MM.1S (cell line): ENCODE measurements at places on chromosomes 7 and 10.
A peak's percentile ranks its signal among the peaks of the same experiment; 100 is the strongest.

GRCh38 chr10:99318048-99318447 is 11.1 kb upstream of the CNNM1 start:
- DNase-seq: no peak

DNA sequence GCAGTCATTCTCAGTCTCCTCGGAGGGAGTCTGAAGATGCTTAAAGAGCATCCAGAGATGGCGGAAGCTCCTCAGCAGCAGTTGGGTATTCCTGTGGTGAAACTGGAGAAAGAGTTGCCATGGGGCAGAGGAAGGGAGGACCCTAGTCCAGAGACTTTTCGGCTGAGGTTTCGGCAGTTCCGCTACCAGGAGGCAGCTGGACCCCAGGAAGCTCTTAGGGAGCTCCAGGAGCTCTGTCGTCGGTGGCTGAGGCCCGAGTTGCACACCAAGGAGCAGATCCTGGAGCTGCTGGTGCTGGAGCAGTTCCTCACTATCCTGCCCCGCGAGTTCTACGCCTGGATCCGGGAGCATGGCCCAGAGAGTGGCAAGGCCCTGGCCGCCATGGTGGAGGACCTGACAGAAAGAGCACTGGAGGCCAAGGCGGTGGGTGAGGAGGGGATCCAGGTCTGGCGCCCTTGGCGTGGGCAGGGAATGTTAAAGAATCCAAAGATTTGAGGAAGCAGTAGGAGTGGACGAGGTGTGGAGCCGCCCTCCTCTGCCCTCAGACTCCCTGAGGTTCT is 2.9 kb downstream of the ZSCAN25 start:
- no peak for DNase-seq

DNA sequence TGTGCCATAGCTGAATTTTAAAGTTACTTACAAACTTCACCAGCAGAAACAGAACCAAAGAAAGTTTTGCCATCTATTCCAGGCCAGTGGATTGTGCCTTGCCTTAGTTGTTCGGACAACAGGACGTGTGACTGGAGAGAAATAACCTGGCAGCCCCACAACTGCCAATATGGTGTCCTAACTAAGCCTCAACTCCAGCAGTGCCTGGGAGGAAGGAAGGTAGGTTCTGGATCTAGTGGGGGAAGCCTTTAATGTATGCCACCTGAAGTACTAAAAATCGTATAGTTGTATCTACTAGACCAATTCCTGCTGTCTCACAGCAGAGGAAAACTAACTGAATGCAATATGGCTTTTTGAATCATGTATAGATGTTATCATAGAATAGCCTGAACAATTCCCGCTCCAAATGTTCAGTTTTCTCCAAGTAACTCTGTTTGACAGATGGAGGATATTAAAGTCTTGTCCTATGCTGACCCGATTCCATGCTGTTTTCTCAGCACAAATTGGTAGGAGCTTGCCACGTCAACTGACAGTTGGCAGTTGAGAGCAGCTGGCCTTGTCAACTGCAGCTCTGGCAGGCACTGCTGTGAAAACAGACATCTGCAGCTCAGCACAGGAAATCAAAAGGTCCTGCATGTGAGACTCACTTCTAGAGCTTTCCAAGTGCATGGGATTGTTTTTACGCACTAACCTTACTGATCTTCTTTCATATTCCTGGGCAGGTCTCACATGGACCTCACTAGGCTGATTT is 84.5 kb upstream of the WNT16 start:
- no peak for DNase-seq

DNA sequence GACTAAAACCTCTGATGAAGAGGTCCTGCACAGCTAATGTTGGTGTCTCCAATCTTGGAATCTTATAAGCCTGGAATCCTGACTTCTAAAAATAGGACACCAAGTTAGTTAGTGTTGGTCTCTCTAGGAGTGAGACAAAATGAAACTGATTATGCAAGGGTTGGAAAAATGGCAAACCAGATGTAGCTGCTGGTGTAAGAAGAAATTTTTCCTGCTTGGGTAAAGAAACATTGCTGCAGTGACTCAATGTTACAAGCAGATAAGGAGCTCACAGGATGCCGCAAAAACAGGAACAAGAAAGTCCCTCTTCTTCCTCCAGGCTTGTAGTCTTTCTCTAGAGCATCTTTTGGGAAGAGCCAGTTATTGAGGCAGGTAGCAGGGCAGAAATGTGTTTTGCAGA is 449.0 kb downstream of the ETV1 start:
- DNase-seq: no peak

DNA sequence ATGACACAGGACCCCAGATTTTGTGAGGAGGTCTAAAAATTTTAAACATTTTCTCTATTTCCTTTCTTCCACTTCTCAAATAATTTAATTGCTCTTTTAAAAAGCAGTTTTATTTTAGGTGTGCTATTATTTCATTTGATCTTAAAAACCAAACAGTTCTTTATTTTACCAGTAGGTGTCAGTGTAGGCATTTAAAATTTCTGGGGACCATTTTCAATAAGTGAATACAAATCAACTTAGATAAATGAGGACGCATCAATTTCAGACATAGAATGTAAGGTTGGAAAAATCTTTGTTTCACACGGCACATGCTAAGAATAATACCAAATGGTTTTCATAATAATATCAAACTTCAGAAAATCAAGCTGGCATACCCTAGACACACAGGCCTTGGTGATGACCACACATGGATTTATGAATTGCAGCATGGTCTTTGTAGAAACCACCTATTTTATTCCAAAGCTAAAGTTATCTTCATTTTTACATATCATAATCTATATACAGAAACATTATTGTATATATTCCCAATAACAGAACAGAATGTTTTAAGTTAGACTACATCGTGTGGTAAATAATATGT is 127.6 kb upstream of the SLC26A5 start:
- DNase-seq: peak; percentile 48

DNA sequence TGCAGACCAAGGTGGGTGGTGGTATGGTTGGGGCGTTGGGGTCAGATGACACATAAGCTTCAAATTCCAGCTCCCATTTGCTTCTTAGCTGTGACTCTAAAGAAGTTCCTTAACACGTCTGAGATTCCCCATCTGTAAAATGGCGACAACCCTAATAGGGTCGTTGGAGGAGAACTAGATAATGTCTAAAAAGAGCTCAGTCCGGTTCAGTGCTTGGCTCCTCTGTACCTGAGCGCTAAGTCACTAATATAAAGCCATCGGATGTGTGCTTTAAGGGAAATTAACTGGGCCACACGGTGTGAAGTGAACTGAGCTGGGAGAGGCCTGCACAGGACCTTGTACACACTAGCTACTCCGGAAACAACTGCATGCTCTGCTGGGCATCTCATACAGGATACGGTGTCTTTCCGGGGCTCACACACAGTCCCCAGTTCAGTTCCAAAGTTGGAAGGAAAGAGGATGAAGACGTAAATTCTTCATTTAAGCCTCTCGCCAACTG is 476 bp upstream of the ZFYVE27 start:
- no peak for DNase-seq

DNA sequence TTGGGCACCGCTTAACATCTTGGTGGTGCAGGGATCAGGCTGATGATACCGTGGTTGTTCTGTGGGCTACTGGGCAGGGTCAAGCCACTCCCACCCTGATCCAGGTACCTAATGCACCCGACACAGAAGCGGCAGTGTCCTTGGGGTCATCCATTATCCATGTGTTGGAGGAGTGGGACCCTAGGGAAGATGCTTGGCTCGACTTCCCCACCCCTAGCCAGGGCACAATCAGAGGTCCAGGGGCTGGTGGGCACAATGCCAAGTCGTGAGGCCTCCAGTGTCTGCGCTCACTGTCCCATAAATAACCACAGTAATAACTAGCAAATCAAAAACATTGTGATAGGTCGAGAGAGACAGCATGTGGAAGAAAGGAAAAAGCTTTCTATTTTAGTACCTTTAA is 37.7 kb downstream of the HTRA1 start:
- DNase-seq: no peak

DNA sequence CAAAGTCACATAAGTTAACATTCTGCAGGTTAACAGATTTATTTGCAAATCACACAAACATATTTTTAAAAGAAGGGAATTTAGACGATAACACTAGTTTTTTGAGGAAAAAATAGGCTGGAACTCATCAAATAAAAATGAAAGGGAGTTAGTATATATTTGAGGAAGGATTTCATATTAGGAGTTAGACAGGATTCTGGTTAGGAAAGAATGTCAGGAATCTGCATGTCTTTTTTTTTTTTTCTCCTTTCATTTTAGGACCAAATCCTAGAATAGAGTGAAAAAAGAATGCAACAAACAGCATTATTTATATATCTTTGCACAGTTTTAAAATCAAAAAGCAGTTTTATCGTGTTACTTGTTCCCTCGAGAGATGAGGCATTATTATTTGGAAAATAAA is 8.9 kb upstream of the TRDMT1 start:
- no peak for DNase-seq

GRCh38 chr7:118478931-118479330 is 254.4 kb downstream of the ANKRD7 start:
- DNase-seq: no peak

DNA sequence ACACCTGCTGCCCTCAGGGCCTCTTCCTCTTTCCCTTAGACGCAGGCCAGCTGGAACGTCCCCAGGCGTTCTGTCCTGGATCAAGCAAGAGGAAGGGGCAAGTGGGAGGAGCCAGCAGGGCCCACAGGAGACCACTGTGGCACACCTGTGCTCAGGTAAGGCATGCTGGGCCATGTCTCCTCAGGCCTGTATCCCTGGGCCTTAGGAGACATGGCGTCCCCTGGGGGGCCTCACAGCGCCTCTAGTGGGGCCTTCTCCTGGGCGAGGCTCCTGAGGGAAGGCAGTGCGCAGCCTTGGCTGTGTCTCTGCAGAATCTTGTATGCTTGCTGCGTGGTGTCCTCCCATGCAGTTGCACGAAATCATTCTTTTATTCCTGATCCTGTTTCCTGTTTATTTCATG is 31.3 kb downstream of the ZNF783 start:
- no peak for DNase-seq

GRCh38 chr7:23603632-23604295 is 6.6 kb downstream of the CCDC126 start:
- DNase-seq: no peak
